ENCODE measurements at places on chromosomes 7 and 10.

DNA sequence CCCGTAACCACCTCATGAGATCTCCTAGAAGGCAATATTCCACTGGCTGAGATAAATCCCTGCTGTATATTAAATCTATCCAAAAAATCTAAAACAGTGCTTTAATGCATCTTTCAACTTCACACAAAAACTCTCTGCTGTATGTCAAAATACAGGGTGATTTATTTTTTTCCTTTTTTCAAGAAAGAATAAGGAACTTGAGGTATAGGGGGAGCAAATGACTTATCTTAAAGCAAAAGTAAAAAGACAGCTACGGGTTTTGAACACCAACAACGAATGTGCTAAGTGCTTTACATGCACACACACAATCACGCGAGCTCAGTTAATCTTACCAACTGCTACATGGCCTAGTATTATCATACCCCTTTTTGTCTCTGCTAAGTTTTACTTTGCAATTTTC, 168.9 kb upstream of the PHF14 start:
- DNase-seq, result no peak

- DNase-seq, result no peak
Measured at GRCh38 chr10:132865171-132865631, 77.2 kb downstream of the CFAP46 start.

GRCh38 chr7:120070201-120070600, 202.8 kb upstream of the KCND2 start:
- no peak for DNase-seq

- no peak for DNase-seq
Measured at GRCh38 chr10:77493851-77494261, 143.8 kb downstream of the KCNMA1 start.

DNA sequence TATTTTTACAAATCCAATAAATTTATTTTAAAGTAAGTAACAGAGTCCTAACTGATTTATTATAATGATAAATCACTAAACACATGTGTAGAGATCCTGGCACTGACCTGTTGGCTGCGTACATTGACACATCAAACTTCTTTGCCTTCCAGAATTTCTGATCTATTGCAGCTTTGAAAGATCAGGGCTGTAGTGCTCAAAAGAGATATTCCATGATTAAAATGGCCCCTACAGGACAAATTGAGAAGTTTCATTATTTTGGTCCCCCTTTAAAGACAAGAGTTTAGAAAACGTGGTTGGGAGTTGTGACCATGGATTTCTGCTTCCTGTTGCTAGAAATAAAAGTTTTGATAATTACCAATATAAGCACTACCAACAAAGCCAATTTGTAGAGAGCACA, 87.7 kb upstream of the PDK4 start:
- DNase-seq, result no peak

GRCh38 chr7:76354981-76355730, 3.6 kb downstream of the YWHAG start:
- DNase-seq, result no peak

GRCh38 chr10:22823109-22823508, 104.7 kb upstream of the ARMC3 start:
- DNase-seq, result no peak

- no peak for DNase-seq
Measured at GRCh38 chr7:15209429-15209828, 306.9 kb upstream of the DGKB start.

- DNase-seq, result no peak
Measured at GRCh38 chr10:57593983-57594573, 673.6 kb downstream of the IPMK start.

DNA sequence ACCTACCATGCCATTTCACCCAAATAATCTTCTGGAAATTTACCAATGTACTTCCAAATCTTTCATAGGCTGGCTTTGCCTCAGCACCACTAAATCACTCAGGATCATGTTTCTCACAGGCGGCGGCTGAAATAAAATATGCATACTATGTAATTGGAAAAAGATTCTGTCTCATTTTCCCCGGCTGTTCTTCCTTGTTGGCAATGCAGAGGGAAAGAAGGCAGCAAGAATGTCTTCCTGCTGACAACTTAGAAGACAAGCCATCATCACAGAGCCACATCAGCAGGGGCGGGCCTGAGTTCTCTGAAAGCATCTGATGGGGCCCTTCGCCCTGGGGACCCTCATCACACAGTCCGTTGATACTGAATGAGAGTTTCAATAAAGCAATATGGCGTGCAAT, 39.2 kb upstream of the COL1A2 start:
- DNase-seq, result no peak

GRCh38 chr7:121447243-121447910, 51.3 kb upstream of the FAM3C start:
- no peak for DNase-seq

GRCh38 chr7:2771274-2771731, 72.8 kb downstream of the GNA12 start:
- no peak for DNase-seq

DNA sequence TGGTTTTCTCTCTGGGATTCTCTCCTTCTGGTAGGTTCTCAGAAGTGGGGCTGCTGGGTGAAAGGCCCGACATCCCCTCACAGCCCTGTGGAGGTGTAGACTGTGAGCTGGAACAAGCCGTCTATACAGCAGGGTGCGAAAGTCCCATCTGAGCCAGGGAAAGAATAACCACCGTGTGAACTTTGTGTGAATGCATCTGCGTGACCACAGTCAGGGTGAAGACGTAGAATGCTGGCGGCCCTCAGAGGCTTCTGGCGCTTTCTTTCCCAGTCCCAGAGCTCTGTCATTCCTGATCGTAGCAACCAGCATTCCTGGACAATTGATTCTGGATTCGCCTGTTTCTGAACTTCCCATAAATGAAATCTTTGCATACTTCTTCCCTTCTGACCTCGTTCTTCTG, 30.0 kb downstream of the ELFN1 start:
- DNase-seq, result no peak

Measured in SW 1271 (cell line).